CD4-positive, alpha-beta T cell treated with Interleukin-4 for 1 hour (primary cell): ENCODE measurements at places on chromosomes 3 and 15.

DNA sequence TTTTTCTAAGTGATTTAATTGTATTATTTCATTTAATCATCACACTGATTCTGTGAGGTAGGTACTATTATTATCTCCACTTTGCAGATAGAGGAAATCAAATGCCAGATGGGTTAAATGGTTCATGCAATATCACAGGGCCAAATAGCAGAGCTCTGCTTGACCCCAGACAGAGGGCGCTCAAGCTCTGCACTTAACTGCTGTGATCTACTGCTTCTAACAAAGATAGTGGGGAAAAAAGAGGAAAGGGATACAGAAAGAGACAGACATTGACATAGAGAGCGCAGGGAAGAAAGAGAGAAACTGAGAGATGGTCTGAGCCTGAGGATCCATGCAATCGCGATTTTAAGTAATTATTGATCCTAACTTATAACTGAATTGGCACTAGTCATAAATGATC, 279.1 kb upstream of the THRB start:
- DNase-seq: no peak

GRCh38 chr3:3065876-3066275, 44.3 kb downstream of the IL5RA start:
- DNase-seq: no peak

DNA sequence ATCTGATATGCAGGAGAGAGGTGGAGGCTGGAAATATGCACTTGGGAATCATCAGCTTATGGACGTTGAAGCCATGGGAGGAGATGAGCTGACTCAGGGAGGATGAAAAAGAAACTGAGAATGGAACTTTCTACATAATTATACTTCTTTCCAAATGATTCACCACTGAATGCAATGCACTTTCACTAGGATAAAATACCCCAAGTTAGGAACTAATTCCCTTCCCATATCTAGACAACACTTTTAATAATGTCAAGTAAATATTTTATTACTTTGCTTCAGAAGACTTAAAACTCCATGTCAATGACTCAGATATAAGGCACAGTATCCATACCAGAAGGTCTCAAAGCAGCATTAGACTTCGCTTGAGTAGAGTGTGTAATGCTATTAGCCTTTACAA, 24.2 kb downstream of the NPTN start:
- no peak for DNase-seq

DNA sequence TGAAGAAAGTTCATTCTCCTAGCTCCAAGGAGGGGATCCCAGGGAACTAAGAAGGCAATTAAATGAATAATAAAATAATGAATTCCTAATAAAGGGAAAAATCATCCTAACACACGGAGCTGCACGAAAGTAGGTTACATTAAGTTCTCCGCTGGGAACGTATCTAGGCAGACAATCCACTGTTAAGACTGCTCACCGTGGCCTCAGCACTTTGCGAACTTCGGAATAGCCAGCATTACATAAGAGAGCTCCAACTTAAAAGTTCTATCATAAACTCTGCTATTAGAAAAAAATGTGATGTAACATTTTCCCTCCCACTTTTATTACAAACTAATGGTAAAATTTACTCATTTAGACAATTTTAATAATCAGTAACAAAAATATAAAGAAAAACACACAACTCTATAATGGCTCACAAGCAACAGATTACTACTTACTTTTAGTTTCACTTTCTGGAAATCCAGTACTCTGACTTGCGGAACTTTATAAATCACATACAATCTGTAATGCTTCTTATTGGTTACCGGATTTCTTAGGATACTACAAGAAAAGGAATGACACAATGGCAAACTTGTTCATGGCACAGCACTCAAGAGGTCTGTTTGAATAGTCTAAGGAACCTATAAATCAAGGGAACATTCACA, 8.5 kb downstream of the SNRPA1 start:
- DNase-seq: no peak

DNA sequence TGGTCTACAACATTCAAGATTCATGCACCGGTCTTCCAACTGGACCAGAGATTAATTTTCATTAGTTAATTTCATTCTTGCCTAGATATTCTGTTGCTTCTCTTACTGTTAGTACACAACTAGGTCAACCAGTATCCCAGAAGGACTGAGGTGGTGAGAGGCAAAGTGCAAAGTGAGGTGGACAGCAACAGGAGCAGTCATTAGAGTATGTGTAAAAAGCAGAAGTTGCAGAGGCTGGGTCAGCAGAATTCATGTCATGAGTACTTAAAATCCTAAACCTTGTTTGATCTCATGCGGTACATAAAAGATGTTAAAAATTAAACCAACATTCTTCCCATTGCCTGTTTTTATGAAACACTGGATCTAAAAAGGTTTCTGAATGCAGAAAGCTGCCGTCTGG, 46.7 kb downstream of the PARP14 start:
- DNase-seq: no peak

- no peak for DNase-seq
These were observed 345.7 kb upstream of the TRIM42 start for GRCh38 chr3:140332131-140332530.
